NCI-H2107 (cell line): ENCODE measurements at places on chromosomes 7 and 10.

- DNase-seq = no peak
Measured at GRCh38 chr10:93742633-93743349, 14.9 kb upstream of the LGI1 start.

DNA sequence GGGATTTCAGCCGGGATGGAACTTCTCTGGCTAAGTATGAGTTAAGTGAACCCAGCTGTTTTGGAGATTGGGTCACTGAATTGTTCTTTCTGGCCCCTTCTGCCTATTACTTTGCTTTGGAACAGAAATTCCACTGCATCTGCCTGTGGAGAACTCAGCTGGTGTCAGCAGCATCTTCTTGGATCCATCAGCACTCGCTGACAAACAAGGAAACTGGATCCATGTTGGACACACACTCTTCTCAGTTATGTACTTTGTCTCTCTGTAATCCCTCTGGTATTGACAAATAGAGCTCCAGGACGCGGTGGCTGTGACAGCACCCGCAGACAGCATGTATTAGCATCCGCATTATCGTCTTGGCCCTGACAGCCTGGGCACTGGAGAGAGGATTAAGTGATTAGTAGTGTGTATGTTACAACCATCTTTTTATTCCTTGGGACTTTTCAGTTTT lies 73.0 kb upstream of the BMPER start:
- DNase-seq = no peak

DNA sequence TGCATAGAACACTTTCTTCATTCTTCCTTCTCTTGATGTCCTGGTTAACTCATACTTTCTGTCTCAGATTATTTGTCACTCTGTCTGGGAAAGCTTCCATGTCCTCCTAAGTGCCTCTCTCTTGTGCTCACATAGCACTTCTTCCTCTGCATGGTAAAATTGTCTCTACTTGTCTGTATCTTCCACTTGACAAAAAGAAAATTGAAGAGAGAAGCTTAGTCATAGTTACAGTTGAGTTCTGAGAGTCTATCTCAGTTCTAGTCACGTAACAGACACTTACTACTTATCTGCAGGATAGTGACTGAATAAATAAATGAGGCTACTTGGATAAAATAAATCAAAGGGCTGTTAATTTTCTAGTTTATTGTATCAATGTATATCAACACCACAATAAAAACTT lies 458.1 kb downstream of the HTR7 start:
- DNase-seq = no peak

GRCh38 chr10:93015722-93016121 lies 44.9 kb upstream of the CYP26C1 start:
- no peak for DNase-seq

DNA sequence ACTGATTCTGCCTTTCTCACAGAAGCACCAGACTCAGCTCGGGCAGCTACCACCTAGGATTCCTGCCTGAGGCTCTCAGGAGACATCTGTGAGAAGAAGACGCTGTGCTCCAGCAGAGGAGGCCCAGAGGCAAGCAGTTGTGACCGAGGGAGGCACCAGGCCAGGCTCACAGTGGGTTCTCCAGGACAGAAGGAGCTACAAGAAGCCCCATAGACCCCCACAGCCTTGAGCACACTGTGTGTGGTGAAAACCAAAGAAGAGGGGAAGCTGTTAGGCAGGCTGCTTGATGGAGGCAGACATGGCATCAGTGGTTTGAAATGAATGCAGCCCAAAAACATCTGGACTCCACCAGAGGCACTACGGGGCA lies 198.8 kb downstream of the GRID1 start:
- no peak for DNase-seq

DNA sequence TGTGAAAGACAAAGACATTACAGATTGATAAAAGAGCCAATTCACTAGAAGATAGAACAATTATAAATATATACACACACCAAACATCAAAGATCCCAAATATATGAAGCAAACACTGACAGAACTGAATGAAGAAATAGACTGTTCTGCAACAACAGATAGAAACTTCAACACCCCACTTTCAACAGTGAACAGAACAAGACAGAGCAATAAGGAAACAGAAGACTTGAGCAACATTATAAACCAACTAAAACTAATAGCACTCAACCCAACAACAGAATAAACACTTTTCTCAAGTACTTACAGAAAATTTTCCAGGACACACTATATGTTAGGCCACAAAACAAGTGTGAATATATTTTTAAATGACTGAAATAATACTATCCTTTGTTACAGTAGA lies 10.9 kb downstream of the CDCA7L start:
- no peak for DNase-seq

DNA sequence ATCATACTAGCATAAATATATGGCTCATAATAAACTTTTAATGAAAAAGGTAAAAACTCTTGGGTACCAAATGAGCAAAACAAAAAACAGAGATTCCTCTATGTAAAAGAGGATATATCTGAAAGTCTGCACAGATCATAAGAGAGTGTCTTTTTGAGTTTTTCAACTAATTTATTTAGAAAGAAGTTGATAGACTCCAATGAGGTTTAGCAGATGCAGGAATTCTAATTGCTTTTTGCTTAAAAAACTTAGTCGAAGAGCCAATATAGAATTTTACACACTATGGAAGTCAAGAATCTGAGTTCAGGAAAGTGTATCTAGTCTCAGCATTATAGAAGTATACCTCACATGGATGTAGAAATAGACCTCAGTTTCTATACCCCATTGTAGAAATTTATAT lies 3.4 kb upstream of the MLLT10 start:
- DNase-seq = no peak

GRCh38 chr7:148982654-148983199 lies 45.6 kb downstream of the PDIA4 start:
- DNase-seq = no peak

DNA sequence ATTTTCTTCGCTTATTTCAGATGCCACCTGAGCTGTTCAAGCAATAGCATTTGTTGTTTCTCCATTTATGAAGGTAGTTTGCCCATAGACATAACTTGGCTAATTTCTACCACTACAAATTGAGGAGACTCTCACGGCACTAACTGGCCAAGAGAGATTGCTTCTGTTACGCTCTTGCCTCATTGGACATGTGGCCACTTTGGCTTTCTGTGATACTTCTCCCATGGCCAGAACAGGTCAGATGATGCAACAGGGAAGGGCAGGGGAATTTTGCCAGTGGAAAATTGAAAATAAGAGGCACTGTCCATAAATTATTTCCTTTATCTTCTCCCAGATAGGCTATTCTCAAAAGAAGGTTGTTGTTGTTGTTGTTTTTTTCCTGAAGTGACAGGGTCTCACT lies 1633.3 kb upstream of the LRRTM3 start:
- DNase-seq = no peak

DNA sequence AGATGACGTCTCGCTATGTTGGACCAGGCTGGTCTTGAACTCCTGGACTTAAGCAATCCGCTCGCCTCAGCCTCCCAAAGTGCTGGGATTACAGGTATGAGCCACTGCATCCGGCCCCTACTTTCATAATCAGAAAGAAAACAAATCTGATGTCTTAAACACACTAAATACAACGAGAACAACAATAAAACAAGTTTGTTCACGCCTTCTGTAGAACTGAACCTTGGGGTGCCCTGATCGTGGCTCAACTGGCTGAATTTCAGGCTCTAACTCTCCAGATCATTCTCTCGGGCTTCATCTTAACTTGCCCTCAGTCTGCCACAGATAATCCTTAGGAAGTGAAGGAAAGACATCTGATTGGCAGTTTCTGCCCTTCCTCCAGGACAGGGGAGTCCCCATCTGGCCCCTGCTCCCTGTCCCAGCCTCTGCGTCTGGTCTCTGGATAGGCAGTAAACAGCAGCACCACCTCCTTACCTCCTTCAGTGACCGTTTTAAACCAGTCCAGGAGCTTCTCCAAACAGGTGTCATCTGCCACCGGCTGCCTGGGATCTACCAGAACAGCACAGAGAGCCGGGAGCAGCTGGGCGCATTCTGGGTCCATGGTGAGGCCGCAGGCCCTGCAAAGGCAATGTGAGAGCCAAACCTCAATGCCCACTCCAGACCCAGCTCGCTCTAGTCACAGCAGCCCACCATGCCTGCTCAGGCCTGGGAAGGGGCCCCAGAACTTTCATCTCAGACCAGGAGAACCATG lies 1.3 kb downstream of the BRAT1 start:
- DNase-seq = no peak

DNA sequence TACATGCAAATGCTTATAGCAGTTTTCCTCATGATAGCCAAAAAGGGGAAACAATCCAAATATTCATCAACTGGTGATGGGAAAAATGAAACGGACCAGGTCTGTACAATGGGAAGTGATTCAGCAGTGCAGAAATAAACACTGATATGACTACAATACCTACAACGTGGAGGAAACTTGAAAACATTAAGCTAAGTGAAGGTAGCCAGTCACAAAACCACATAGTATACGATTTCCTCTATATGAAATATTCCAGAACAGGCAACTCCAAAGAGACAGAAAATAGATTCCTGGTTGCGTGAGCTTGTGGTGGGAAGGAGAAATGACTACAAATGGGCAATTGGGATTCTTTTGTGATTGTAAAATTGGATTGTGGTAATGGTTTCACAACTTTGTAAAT lies 263.1 kb upstream of the PITRM1 start:
- DNase-seq = no peak

GRCh38 chr10:46517541-46517940 lies 38.9 kb downstream of the GPRIN2 start:
- DNase-seq = no peak

GRCh38 chr10:84343831-84344230 lies 15.4 kb downstream of the CCSER2 start:
- DNase-seq = no peak
